ENCODE measurements at places on chromosomes 3 and 15.

- DNase-seq, result no peak
These were observed 7.0 kb downstream of the MFGE8 start for GRCh38 chr15:88906130-88906529.

GRCh38 chr3:157445857-157446256, 9.2 kb downstream of the PTX3 start:
- DNase-seq, result no peak

- DNase-seq, result peak; percentile 31
These were observed 35.4 kb upstream of the ATG7 start for GRCh38 chr3:11236588-11237461.

- no peak for DNase-seq
These were observed 1.3 kb downstream of the MYRIP start for GRCh38 chr3:39810647-39811161.

DNA sequence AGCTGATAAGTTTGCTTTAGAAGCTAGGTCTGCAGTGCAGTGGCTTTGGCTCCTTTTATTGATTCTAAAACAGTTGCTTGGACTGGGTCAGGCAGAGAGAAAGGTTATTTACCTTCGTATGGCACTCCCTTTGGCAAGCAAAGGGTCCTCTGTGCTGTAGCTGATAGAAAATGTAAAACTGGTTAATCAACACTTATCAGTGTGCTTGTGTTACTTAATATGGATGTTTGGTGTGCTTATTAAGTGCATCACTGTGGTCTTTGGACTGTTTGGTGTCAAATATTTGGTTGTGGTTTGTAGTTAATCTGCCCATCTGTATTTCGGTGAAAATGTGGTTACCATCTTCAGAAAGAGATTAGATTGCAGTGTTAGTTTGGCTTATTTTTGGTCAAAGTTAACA, 16.0 kb downstream of the UBE2E2 start:
- no peak for DNase-seq

DNA sequence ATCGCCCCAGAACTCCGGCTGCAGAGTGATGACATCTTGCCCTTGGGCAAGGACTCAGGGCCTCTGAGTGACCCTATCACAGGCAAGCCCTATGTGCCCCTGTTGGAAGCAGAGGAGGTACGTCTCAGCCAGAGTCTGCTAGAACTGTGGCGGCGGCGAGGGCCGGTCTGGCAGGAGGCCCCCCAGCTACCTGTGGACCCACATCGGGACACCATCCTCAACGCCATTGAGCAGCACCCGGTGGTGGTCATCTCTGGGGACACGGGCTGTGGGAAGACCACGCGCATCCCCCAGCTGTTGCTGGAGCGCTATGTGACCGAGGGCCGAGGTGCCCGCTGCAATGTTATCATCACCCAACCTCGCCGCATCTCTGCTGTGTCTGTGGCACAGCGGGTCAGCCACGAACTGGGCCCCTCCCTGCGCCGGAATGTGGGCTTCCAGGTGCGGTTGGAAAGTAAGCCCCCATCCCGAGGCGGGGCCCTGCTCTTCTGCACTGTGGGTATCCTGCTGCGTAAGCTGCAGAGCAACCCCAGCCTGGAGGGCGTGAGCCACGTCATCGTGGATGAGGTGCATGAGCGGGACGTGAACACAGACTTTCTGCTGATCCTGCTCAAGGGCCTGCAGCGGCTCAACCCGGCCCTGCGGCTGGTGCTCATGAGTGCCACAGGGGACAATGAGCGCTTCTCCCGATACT, 43.4 kb downstream of the DHX30 start:
- DNase-seq, result no peak

DNA sequence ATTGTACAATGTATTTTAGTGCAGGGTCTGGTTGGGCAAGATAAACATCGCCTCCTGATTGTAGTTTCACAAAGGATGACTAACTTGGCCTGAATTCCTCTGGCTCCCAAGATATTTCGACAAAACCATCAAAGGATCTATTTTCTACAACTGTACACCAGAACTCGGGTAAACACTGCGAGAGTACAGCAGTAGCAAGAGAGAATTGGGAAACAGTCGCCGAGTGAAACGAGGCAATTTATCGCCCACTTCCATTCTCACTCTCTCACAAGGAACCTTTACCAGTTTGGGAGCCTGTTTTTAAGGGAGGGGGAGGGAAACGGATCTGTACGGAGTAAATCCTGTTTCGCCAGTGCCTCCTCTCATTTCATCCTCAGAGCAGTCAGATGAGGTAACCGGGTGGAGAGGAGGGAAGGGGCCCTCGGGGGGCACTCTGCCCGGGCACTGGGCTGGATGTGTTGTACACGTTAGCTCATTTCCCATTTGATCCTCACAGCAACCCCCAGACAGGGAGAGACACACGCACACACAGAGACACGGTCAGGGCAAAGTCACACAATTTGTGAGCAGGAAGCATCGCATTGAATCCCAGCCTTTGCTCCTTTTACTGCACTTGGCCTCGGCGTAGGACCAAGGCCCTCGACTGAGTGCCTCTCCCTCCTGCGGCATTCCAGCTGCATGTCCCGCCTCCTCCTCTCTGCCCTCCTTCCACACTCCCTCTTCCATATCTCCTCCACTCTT, 120.1 kb downstream of the LIPC start:
- DNase-seq, result peak; percentile 83

DNA sequence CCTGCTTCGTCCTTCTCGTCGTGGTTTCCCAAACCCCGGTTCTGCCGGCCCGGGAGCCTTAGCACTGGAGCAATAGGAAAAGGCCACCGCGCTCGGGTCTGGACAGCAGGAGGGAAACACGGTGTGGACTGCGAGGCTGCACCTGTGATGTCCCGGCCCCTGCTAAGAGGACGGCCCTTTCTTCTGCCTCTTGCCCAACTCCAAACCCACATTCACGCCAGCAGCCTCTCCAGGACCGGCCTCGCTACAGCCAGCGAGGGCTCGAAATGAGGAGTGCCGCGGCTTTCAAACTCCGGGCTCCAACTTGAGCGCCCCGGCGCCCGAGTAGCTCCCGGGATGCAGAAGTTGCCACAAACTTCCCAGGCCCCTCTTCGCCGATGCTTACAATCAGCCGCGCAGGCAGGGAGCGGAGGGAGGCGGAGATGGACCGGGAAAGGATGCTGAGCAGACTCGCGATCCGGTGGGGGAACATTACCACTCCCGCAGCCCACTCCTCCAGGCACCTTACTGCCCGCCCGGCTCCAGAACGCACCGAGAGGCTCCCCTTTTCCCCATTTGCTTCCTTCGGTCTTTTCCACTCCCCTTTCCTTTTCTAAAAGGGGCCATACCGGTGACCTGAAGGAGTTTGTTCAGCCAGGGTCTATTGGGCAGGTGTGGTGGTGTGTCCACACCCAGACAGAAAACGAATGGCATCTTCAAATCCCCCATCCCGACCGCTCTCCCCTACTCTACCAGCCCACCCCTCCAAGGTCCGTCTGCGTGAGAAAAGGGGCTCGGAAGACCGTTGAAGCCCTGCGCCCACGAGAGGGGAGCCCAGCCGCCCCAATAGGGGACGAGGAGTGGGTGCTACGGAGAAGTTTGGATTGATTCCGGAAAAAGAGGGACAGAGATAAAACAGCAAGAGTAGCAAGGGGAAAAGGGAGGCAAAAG, 18.8 kb upstream of the SATB1 start:
- peak; percentile 8 for DNase-seq

- peak; percentile 41 for DNase-seq
These were observed 101.6 kb downstream of the ZPLD1 start for GRCh38 chr3:102536456-102536855.

- DNase-seq, result no peak
These were observed 124.1 kb downstream of the MFSD1 start for GRCh38 chr3:158925828-158926494.

DNA sequence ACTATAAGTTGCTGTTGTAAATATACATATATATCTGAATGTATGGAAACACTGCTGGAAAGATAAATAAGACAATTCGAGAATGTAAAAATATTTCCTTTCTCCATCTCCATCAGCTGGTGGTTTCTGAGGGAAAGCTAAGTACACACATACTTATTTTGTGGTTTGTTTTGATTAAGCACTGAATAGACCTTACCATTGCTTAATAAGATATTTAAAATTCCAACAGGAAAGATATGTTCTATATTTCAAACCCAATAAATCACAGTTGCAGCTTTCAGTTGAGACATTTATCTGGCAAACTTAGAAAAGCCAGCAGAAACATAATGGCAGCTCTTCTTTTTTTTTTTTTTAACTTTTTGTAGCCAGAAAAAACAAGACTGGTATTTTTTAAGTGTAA, 160.4 kb downstream of the VGLL3 start:
- peak; percentile 4 for DNase-seq

GRCh38 chr3:194472290-194472920, 14.4 kb downstream of the ATP13A3 start:
- DNase-seq, result peak; percentile 54

DNA sequence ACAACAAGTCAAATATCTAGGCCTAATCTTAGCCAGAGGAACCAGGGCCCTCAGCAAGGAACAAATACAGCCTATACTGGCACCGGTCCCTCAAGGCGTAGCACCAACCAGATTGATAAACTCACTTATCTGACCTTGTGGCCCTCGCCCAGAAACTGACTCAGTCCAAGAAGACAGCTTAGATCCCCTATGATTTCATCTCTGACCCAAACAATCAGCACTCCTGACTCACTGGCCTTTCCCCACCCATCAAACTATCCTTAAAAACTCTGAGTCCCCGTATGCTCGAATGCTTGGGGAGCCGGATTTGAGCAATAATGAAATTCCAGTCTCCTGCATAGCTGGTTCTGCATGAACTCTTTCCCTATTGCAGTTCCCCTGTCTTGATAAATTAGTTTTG, 1.6 kb upstream of the SORD start:
- DNase-seq, result no peak

GRCh38 chr3:135271177-135272025, 476.3 kb downstream of the EPHB1 start:
- no peak for DNase-seq

DNA sequence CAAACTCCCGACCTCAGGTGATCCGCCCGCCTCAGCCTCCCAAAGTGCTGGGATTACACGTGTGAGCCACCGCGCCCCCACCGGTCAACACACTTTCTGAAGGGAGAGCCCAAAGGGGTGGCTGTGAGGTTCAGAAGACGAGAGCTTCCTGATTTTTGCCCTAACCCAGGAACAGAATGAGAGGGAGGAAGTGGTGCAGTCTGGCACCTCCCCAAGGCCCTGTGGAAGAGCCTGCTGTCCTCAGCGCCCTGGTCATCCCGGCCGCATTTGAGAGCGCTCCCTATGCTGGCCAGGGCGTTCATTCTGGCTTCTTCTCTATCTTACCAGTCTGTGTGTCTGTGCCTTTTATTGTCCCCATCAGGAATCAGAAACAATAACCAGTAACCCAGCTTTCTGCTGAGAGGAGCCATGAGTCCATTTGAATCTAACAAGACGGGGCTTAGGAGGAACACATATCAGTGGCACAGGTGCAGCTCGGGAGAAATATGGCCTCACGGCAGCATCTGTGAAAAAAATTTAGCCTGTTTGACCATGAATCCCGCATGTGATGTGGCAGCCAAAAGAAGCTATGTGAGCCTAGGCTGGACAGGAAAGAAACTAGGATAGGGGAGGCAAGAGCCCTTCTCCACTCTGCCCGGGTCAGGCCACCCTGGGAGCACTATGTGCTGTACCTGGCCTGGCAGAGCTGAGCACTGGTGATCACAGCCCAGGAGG, 12.9 kb downstream of the BDH1 start:
- DNase-seq, result no peak

DNA sequence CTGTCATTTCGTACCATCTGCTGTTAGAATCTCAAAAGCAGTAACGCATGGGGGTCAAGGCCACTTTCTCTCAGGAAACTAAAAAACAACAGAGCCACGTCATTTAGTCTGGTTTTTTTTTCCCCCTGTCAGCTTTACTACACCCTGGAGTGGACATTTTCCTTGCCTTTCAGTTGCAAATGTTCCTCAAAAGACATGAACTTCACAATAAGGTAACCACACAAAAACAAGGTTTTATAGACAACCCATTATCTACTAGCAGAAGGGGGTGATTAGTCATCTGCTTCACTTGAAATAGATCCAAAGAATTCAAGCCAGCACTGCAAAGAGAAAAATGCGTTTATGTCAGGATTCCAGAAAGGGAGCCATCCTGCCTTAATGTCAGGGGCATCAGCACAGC, 171.8 kb upstream of the CDIN1 start:
- DNase-seq, result peak; percentile 78

- no peak for DNase-seq
These were observed 26.6 kb downstream of the MBNL1 start for GRCh38 chr3:152295344-152295743.

DNA sequence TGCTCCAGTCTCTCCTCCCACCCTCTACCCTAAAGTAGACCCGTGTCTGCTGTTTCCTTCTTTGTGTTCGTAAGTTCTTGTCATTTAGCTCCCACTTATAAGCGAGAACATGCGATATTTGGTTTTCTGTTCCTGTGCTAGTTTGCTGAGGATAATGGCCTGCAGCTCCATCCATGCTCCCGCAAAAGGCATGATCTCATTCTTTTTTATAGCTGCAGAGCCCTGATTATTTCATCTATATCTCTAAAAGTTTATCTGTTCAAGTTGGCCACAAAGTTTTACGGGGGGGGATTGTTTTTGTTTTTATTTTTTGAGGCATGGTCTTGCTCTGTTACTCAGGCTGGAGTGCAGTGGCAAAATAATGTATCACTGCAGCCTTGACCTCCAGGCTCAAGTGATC, 4.4 kb upstream of the NEO1 start:
- no peak for DNase-seq

DNA sequence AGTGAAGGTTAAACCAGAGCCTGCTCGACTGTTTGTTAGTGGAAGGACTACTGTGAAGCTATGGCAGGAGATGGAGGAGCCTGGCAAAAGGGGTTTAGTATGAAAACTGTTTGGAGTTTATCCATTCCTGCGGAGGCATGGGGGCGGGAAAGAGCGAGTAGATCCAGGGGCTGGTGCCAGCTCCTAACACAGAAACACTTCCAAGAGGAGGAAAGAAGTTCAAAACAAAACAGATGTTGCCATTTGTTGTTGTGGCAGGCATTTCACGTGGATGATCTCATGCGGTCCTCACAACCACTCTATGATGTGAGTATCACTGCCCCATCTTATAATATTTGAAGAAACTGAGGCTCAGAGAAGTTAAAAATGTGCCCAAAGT, 30.7 kb upstream of the KY start:
- DNase-seq, result no peak

GRCh38 chr3:73503781-73504180, 121.0 kb downstream of the PDZRN3 start:
- DNase-seq, result no peak

- DNase-seq, result no peak
These were observed 31.3 kb upstream of the LPP start for GRCh38 chr3:188122571-188123169.

DNA sequence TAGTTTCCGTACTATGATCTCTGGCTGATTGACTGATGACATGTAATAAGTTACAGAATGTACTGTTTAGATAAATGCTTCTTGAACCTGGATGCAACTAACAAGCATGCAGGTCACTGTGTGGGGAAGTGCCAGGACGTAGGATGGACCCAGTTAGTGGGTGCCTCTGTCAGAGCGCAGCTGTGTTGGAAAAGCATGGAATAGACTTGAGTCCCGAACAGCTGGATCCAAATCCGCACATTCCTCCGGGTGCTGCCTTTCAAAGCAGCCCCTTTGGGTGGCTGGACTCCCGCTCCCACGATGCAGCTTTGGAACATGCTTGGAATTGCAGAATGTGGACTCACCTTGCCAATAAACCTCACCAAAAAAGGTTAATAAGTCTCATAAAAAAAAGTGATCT, 35.5 kb upstream of the ALDH1A3 start:
- DNase-seq, result no peak

Data from AG08395 (cell line).